ENCODE measurements at places on chromosomes 12 and 14.

- DNase-seq, result no peak
Measured at GRCh38 chr14:94450722-94451090, 1.9 kb downstream of the SERPINA11 start.

DNA sequence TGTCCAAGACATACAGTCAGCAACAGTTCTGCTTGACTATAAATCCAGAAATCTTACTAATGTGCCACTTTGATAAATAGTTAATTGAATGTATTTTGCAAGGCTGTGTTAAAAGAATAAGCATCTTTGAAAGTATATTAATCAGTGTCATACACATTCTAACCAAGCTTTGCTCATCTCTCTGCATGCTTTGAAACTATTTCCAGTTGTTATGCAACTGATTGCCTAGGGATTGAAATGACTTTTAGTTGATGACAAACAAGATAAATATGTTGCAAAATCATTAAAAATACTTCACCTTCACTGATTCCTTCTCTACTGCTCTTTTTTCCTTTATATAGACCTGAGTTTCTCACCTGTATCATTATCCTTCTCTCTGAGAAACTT, 91.3 kb downstream of the AEBP2 start:
- no peak for DNase-seq

DNA sequence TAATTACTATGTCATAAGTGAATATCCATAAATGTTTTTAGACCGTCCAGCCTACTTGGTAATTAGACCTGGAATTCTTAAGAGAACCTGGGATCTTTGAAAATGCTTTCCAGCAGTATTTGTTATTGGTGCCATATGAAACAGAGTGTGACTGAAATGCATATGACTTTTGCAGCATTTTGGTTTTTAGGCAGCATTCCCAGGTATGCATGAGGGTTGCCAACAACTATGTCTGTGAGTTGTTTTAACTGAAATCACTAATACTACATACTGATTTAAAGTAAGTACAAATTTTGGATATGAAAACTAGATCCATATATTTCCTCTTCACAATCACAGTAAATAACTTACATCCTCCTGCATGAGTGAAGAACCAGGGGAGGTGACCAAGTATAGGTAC, 437.7 kb upstream of the FAR2 start:
- DNase-seq, result no peak

- no peak for DNase-seq
Measured at GRCh38 chr12:78146365-78146772, 315.7 kb downstream of the NAV3 start.

- no peak for DNase-seq
Measured at GRCh38 chr14:38868399-38869290, 234.4 kb downstream of the SEC23A start.

All from lower leg skin (tissue), 4 donors.